ENCODE measurements at places on chromosomes 16 and 17.
A peak's percentile ranks its signal among the peaks of the same experiment; 100 is the strongest.

GRCh38 chr17:6603744-6604325 is 36.7 kb downstream of the KIAA0753 start:
- peak; percentile 63 for DNase-seq

GRCh38 chr16:66824006-66824405 is 6.8 kb downstream of the NAE1 start:
- DNase-seq = no peak

GRCh38 chr17:81519284-81520020 is 6.9 kb upstream of the ACTG1 start:
- no peak for DNase-seq

- no peak for DNase-seq
Observed at GRCh38 chr16:87351320-87351698, 32.3 kb downstream of the FBXO31 start.

DNA sequence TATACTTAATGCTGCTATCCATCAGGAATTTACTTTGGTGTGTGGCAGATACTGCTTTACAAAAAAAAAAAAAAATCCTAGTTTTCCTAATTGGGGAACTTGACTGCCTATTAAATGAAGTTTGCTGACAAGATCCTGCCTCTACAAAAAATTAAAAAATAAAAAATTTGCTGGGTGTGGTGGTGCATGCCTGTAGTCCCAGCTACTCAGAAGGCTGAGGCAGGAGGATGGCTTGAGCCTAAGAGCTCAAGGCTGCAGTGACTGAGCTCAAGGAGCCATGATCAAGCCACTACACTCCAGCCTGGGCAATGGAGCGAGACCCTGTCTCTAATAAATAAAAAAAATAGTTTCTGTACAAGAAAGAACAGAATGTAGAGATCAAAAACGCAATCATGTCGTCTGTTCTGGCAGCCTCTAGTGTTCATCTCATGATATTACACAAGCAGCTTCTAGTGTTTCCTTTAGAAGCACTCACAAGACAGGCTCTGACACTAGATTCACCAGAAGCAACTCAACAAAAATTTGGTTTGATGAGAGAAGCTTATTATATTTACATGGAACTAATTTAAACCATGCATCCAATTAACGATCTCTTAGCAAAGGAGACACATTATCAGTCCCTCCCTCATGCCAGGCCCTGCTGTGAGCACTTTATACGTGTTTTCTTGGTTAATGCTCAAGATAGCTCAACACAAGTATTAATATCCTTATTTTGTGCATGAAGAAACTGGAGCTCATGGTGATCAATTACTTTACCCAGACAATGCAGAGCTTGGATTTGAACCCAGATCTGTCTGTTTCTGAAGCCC is 6.8 kb upstream of the KRTAP17-1 start:
- peak; percentile 86 for DNase-seq

GRCh38 chr17:52383493-52384100 is 225.1 kb upstream of the CA10 start:
- DNase-seq = peak; percentile 7

DNA sequence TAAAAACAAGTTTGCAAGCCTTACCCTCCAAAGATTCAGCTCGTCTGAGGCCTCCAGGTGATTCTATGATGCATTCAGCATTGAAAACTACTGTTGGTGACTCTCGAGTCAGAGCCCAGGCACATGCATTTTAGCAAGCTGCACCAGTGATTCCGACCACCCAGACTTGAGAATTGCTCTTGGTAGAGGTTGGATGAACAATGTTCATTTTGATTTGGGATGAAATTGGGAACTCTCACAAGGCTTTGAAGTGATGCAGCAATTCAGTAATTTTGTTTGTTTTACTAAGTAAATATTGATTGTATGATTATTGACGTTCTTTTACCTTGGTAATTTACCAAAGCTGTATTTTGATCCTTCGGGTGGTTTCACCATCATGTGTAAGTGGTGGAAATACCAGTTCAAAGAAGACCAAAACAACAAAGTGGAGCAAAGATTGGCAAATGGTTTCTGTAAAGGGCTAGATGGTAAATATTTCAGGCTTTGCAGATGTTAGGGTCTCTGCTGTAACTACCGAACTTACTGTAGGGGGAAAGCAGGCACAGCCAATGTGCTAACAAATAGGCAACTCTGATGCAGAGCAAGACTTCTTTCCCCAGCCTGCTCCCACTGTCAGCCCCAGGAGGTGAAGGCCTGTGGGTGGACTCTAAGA is 11.8 kb downstream of the ALDH3A2 start:
- DNase-seq = no peak
